ENCODE measurements at places on chromosomes 16 and 17.

GRCh38 chr16:49491106-49491670 lies 117.6 kb downstream of the C16orf78 start:
- DNase-seq: no peak

DNA sequence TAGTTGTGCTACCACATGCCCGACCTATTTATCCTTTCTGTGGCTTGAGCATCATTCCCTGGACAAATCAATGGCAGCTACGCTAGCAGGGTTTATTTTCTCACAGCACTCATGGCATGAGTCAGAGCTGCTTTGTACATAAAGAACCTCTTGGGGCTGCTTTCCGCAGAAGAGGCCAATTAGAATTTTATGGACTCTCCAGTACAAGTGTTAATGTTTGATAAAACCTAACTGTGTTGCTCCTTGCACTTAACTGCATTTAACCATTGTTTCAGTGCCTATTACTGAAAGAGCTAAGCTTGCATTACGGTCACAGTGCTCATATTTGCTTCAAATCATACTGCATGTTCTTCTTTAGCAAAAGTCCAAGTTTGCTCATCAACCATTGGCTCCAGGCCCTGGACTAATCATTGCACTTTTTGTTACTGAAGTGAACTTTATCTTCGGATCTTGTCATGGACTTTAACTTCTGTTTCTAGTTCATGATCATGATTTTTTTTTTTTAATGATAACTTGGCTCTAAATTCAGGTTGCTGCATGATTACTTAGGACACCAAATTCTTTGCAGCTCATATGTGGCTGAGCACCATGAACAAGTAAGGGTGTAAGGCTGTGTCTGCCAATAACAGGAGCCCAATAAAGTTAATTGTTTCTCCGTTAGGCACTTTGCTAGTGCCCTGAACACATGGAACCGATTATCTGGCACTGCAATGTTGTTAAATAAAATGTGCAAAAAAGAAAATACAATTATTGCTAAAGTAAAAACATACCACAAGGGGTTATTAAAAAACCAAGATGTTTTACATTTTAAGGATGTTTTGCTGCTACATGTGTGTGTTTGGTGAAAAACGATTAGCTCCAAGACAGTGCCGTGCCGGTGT lies 492.2 kb downstream of the KCNJ2 start:
- DNase-seq: no peak

DNA sequence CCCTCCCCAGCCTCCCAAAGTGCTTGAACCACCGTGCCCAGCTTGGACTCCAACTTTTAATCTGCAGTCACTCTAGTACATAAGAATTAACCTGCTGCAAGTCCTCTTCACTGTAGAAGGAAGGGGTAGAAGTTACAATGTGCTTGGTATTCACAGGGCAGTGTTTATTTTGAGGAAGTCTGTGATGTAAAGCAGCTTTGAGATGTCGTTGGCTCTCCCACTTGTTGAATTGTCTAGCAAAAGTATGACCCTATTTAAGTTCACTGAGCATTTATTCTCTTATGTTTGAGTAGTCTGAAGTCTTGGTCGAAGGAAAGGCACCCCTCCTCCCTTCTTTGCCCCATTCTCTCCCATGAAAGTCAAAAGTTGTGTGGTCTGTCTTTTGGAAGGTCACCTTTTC lies 28.2 kb downstream of the SF3B3 start:
- no peak for DNase-seq

DNA sequence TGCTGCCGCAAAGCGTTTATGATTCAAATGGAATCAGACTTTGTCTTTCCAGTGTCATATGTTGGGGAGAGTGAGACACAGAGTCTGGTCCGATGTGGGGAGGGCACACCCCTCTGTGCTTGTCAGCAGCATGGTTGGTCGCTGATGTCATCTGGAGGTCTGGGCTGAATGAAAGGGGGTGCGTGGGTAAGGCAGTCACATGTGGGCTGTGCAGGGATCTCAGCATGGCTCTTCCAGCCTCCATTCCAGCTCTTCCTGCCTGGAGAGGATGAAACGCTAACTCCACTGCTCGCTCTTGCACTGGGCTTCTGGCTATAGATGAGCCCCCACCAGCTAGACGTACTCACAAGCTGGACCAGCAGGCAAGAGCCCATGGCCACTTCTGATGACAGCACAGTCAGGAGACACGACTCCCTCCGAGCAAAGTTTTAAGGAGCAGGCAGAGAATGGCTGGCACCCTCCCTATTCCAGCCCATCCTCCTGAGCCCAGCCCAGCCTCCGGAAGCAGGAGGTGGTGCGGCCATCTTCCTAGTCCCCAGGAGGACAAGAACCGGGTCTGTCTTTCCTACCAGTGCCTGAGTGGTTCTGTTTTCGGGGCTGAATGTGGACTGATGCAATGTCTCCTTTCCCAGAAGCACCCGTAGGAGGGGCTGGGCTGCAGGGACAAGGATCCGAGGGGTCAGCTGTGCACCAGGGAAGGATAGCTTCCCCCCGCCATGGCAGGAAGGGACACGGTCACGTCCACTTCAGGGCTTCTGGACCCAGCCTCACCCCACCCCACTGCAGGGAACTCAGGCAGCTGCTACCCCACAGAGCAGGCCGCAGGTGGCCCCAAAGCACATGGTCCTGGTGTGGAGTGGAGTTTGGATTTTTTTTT lies 41.5 kb upstream of the CBFA2T3 start:
- DNase-seq: no peak

GRCh38 chr16:86337138-86337537 lies 173.2 kb upstream of the FOXF1 start:
- no peak for DNase-seq

GRCh38 chr17:58224315-58224714 lies 5.3 kb upstream of the MKS1 start:
- no peak for DNase-seq

- no peak for DNase-seq
These were observed 227.4 kb downstream of the C16orf78 start for GRCh38 chr16:49600976-49601375.

DNA sequence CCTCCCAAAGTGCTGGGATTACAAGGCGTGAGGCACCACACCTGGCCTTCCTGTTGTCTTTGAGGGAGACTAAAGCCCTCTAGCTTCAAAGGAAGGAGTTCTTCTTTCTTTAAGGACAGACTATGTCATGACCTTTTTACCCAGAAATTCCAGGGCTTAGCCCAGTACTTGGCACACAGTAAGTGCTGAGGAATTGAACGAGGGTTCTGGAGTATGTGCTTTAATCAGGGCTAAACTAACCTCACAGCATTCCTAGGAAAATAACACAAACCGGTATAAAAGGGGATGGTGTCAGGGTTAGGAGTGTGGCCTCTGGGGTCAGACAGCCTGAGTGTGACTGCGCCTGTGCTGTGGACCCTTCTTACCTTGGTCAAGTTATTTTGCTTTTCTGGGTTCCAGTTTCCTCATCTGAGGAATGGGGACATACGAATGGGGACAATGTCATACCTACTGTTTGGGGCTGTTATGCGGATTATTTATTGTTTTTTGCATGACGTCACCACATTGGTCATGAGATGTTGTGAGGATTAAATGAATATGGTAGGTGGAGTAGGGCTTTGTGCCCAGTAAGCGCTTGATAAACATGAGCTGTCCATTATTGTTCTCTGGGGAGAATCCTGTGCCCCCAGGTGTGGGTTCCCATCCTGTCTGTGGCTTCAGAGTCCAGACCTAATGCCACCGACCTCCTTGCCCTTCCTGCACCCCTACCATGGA lies 21.9 kb downstream of the KSR1 start:
- no peak for DNase-seq

GRCh38 chr17:32159586-32160438 lies 17.5 kb downstream of the RHOT1 start:
- no peak for DNase-seq

DNA sequence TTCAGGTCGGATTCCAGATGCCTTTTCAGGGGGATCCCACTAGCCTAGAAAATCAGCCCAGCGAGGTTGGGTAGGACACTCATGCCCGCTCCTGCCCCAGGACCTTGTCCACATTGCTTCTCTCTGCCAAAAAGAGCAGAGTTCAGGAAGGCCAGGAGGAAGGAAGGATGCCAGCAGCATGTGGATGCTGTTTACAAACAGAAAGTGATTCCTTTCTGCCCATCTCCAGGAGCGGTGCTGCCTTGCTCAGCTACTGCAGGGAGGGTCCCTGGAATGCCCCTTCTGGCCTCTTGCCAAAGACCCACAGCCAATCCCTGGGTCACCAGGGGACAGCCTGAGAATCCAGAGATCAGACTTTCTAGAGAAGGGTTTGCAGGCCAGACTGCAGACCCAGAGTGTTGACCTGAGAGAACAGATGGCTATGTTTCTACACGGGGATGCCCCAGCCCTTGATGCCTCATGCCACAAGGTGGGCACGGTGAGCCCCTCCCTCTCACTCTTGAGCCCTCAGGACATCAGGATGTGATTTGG lies 32.3 kb upstream of the EMP2 start:
- no peak for DNase-seq

DNA sequence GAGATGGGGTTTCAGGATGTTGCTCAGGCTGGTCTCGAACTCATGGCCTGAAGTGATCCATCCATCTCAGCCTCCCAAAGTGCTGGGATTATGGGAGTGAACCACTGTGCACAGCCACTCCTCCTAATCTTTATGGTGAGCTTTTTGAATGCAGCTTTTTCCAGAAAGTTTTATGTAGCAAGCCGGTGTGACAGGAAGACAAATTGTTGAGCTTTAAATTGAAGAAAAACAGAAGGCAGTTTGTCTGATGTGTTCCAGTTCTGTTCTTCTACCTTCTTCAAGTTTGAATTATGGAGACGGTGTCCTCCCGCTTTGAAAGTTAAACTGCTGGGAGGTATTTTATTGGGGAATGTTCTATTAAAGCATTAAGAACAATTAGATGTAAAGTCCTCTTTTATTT lies 177.1 kb downstream of the SNX29 start:
- DNase-seq: no peak

Measured in left renal cortex interstitium (tissue), 4 donors.